ENCODE measurements at places on chromosomes 5 and 9.

DNA sequence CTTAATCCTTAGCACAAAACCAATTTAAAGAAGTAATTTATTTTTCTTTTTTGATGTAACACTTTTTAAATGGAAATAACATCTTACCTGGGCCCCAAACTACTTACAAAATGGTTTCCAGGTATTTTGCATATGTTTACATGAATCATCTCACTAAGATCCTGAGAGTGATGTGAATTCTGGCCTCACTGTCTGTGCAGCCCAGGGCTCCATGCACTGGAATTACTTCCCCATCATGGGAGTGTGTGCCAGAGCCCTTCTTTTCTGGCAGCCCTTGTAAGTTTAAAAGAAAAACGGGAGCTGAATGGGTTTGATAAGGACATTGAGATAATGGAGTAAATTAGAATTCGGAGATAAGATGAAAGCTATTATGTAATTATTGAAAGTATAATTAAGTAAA, 12.2 kb upstream of the F2R start:
- no peak for DNase-seq

DNA sequence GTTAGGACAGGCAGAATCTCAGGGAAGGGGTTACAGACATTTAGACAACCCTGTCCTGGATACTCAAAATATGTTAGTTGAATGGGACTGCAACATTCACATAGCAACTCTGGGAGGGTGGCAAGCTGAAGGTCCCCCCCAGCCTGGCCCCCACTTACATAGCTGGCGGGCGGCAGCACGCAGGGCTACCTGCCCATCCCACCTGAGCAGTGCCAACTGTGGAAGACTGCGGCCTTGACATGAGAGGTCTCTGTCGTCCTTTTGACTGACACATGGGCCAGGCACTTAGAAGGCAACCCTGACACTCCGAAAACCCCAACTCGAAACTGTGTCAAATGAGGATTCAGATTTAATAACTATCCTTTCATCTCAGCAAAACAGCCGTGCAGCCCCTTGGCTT, 16.5 kb downstream of the PAX5 start:
- no peak for DNase-seq

- DNase-seq: no peak
These were observed 144.5 kb downstream of the GAPVD1 start for GRCh38 chr9:125405938-125406809.

GRCh38 chr5:113195251-113195650, 218.7 kb downstream of the DCP2 start:
- no peak for DNase-seq

- DNase-seq: no peak
These were observed 19.8 kb downstream of the BRINP1 start for GRCh38 chr9:119349351-119349825.

- no peak for DNase-seq
These were observed 82.2 kb downstream of the CACNA1B start for GRCh38 chr9:137959641-137960411.

DNA sequence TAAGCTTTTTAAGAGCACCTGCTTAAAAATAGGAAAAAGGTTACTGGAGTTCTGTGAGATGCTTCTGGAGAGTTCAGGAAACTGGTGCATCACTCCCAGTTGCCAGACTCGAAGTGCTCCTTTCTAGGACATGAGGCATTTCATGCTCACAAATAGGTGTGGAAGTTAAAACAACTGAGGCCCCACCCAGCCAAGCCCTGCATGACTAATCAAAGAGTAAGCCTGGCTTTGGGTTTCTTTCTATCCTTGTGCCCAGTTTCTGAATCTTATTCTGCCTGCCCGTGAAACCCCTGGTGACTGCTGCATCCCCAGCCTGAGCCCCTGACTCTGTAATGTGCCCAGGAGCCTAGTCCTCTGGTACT, 7.7 kb downstream of the SPINK9 start:
- DNase-seq: no peak

DNA sequence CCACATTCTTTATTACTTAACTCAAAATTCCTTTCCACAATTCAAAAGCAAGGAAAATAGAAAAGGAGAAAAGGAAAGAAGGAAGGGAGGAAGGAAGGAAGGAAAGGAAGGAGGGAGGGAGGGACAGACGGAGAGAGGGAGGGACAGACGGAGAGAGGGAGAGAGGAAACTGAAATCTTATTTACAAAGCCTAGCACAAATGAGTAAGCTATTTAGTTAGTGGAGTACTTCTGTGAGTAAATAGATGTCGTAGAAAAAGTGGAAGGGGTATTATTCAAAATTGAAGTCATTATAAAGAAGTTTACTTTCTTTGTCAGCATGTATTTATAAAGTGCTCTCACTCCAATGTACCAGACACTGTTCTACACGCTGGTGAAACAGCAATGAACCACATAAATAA, 177.9 kb downstream of the CETN3 start:
- no peak for DNase-seq

GRCh38 chr9:89863837-89864236, 259.0 kb downstream of the GADD45G start:
- no peak for DNase-seq

DNA sequence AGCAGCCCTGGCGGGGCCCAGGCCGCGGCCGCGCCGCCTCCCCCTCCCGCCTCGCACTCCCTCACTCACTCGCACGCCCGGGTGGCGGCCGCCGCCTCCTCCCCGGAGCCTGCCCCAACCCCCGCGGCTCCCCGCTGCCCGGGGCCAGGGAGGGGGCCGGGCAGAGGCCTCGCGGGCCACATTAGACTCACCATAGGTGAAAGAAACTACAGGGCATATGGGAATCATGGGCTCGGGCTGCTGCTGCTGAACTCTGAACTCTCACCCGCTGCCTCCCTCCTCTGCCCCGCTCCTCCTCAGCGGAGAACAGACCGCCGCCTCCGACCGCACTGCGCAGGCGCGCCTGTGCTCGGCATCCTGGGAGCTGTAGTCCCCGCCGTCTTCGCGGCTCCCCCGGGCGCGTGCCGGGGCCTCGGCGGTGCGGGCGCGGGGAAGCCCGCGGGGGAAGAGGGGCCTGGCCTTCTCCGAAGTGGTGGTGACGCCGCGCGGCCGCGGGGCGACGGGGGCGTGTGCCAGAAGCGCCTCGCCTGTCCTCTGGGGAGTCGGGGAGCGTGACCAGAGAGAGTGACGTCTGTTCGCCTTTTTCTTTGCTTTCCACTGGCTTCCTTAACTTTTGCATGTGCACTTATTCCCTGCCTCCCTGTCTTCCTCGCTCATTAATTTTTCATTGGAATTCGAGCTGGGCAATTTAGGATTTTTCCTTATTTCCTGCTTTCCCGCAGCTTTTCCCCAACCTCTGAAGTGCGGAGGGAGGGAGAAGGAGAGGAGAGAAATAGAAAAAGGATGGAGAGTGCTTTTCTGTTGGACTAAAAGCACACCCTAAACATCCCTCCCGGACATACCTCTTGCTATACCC, at the start of gene ZFR:
Gene ZFR (minus strand): TSS at position 310 of the 856 bp plus-strand sequence. CDS start 82 bp downstream, at position 228.
- peak; percentile 77 for DNase-seq

DNA sequence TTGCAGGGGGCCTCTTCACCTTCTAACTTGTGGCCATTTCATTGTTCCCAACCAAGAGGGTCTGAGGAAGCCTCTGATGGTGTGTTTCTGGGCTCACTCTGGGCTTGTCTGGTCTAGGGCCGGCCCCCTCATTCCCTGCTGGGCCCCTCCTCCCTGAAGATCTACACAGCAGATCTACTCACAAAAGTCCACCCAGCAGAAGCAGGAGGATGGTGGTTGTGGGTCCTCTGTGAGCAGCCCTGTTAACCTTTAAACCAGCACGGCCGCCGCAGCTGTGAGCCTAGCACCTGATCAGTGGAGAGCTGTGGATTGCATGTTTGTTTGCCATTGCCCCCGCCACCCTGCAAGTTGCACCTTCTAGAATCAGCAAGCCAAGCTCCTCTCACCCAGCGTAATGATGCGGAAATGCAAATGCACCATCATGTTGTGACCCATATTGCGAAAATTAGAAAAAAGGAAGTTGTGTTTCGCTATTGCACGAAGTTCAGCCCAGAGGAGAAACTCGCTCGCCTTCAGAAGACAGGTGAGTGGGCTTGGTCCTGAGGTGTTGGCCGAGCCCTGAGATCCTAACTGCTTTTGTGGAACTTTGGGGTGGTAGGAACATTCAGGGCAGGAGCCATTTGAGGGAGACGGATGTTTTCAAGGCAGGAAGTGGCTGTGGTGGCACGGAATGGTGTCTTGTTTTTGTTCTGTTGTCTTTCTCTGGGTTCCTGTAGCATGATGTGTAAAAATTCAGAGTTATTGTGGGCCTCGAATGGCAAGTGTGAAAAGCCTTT, 16.7 kb downstream of the FGD3 start:
- DNase-seq: peak; percentile 52

DNA sequence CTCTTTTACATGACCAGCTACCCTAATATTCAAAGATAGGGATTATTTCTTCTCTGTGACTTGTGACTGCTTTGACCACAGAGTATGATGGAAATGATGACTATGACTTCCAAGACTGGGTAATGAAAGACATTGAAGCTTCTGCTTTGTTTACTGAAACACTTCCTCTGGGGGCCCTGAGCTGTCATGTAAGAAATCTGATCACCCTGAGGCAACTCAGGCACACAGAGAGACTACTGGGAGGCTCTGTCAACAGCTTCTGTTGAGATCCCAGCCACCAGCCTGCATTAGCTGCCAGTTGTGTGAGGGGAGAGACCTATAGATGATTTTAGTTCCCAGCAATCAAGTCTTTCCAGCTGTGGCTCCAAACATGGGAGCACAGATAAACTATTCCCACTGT, 76.5 kb downstream of the KCTD16 start:
- no peak for DNase-seq

GRCh38 chr9:87445646-87446045, 52.0 kb upstream of the DAPK1 start:
- no peak for DNase-seq

GRCh38 chr9:109604131-109604530, 106.0 kb upstream of the PTPN3 start:
- no peak for DNase-seq

DNA sequence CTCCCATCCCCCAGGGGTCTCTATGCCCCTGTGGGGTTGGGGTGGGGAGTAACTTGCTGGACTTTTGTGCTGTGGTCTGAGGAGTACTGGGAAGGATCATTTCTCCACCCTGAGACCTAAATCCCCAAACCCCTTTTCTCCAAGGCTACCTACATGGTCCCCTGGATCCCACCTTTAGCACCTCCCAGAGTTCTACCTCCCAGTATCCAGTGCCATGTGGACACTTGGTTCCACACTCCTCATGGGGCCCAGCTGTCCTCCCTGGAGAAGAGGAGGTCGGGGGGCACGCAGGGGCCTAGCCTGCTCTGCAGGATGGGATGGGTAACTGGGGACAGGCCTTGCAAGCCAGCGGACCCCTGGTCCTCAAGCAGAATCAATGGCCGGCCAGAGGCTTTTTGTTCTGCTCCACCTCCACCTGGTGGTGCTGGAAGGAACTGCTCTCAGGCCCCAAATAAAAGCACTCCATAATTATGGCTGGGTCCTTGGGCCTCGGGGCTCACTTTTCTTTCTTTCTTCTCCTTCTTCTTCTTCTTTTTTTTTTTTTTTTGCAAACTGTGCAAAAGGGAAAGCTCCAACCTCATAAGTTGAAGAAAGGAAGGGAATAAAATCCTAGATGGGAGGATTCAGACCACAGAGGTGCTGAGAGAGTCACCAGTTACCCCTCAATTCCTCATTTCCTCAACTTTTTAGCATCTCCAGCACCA, 68.4 kb downstream of the PSD2 start:
- DNase-seq: peak; percentile 34

DNA sequence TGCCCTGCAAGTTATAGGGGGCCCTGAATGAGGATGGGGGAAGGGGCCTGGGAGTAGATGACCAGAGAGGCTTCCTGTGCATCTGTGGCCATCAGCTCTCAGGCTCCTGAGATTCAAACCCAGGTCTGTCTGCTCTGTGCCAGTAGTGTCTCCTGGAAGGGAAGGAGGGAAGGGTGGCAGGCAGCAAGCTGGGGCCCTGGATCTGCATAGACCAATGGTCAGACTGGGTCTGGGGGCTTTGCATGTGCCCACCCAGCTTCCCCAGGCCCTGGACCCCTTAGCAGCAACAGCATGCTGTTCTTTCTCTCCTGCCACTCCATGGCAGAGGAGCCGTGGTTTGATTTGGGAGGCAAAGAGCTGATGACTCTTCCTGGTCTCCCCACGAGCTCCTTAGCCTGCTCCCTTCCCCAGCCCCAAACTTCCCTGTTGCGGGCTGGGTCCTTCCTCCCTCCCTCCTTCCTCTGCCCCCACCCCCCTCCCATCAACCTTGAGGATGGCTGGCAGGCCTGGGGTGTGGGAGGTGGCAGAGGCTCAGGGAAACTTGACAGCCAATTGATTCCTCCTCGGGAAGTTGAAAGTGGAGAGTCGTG, 31.6 kb downstream of the DAB2IP start:
- DNase-seq: no peak

GRCh38 chr5:97476852-97477534, 293.9 kb upstream of the RIOK2 start:
- no peak for DNase-seq

DNA sequence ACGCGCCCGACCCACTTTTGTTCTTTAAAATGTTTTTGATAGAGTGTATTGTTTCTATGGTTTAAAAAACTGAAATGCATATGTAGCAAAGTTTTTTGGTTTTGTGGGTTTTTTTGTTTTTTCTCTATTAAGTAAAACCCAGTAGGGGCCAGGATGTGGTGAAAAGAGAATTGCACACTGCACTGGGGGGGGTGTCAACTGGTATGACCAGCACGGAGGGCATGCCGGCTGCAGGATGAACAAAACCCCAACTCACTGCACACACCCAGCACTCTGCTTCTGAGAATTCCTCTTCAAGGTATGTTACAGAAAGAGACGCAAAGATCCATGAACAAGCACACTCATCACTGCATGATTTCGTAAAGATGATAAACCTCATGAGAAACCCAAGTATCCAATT, 75.0 kb downstream of the STK10 start:
- peak; percentile 63 for DNase-seq

GRCh38 chr5:31962351-31962751, 211.8 kb downstream of the GOLPH3 start:
- no peak for DNase-seq

DNA sequence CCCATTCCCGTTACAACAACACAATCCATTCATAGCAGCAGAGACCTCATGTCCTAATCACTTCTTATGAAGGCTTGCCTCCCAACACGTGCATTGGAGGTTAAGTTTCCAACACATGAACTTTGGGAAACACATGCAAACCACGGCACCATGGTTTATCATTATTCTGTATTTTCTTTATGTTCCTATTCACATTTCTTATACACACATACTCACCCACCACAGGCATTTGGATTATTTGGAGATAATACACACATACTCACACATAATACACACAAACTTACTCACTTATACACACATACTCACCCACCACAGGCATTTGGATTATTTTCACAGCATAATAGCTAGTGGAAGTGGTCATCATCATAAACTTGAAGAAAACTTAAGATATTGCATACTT, 75.6 kb downstream of the C7 start:
- no peak for DNase-seq

GRCh38 chr5:150158170-150158949, 2.7 kb upstream of the PDGFRB start:
- no peak for DNase-seq

GRCh38 chr5:150642567-150642927, 2.1 kb downstream of the SYNPO start:
- DNase-seq: no peak

DNA sequence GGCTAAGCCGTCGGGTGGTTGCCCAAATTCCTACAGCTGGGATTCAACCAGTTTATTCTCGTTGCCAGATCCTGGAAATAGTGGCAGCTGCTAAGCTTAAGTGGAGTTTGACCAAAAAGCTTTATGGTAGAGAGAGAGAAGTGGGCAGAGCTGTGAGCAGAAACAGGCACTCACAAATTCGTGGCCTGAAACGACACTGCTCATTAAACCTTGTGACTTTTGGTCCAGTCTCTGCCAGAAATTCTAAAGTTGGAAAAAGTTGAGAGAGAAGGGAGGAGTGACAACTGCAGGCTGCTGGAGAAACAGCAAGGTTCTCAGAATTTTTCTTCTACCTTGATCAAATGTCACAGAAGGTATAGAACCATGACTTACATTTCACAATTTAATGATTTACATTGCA, 131.5 kb downstream of the MTX3 start:
- DNase-seq: no peak
